ENCODE measurements at places on chromosomes 7 and 10.

DNA sequence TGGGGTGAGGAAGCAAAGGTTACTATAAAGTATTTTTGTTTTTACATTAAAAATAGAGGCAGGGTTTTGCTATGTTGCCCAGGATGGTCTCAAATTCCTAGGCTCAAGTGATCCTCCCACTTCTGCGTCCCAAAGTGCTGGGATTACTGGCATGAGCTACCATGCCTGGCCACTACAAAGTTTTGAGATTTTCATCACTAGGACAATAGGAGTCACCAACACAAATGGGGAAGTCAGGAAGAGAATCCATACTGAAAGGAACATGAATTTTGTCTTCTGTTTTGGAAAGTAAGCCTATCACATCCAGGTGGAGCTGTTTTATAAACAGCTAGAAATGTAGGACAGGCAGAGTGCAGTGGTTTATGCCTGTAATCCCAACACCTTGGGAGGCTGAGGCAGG, 20.0 kb upstream of the CAPZA2 start:
- ATAC-seq: no peak

DNA sequence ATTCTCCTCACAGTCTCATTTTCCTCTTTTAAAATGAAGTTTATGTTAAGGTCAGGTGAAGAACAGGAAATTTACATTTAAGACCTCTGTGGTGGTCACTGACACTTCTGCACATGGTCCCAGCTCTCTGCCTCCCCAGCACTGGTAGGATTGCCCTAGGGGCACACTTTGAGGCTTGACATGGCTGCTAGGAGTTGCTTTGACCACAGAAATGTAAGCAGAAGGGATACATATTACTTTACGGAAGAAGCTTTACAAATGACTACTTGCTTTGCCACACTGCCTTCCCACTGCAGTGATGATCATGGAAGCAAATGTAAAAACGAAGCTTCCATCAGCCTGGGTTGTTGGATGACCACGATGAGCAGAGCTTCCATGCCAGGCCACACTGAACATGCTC, 53.1 kb upstream of the RSU1 start:
- ATAC-seq: no peak

DNA sequence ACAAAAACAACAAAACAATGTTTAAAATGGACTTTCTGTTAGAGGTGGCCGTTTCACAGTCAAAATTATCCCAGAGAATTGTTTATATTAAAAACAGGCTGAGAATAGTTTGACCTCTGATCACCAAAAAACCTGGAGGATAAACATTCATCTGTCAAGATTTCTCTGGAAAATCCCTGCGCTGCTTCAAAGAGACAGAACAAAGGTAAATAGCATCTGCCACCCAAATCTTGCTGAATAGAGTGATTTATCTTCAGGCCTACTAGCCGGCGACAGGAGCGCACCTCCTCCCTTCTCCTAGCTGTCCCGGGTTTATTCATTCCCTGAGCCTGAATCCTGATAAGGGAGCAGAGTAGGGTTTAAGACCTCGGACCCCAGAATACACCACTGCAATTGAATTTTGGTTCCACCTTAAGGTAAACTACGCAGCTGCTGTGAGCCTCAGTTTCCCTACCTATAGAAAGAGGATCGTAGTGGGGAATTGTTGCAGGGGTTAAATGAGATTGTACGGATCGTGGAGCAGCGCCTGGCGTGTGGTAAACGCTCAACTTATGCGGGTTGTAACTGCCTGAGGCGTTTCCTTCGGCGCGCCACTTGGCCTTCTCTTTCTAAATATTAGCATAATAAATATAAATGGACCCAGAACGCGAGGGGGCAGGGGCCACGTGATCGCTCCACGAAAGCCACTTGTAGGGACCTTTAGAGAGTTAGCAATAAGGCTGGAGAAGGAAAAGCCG, 498 bp upstream of the ST7 start:
- ATAC-seq: peak; percentile 37

DNA sequence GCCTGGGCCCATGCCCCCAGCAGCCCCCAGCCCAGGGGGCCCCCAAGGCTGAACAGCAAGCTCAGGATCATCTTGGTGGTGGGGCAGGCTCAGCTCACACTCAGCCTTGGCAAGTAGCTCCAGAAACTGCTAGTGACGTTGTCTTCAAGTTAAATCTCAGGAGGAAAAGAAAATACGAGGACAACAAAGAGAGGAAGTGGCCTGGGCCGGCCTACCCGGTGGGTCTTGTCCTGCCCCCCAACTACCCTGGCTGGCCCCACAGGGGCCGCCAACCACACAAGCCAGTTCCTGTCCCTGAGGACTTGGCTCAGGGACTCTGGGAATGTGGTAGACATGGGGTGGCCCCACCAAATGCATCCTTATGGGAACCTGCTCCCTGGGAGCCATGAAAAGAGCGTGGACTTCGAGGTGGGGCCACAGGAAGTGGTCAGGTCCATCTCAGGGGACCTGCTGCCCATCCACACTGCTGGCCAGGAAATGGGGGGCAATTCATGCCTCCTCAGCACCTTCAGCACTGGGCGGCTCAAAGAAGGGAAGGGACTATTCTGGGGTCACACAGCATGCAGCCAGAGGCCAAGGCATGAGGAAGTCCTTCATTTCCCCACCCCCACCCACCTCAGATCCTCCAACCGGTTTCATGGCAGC, at the start of gene MMRN2:
Gene MMRN2 (minus strand): TSS at position 145 of the 645 bp plus-strand sequence. CDS start 74 bp downstream, at position 71.
- ATAC-seq: no peak

- ATAC-seq: no peak
Observed at GRCh38 chr7:127803626-127804025, 151.6 kb downstream of the SND1 start.

DNA sequence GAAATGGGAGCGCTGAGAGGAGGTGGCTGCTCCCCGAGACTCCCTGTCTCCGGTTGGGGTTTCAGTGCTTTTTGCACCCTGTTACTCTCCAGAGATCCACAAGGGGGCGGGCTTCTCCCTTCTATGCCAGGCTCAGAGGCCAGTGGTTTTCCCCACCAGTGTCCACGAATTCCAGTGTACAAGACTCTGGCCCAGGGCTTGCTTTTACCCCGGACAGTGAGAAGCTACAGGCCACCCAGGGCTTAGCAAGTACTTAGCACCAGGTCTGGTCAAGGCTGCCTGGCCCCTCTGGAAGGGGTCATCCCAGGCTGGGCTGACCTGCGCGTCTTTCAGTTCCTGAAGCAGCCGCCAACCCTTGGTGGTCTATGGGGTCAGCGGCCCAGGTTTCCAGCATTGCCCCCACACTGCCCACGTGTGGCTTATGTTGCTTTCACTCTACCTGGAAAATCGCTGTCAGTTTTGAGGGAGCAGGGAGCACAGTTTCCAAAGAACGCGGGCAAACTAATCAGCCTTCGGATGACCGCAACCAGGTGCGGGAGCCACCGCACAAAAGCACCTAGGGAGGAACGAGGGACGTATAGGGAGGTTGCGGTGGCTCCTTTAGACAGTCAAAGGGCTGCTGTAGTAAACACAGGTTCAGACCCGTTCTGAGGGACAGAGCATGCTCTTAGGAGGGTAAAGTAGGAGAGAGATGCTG, 6.8 kb downstream of the CYP26A1 start:
- ATAC-seq: peak; percentile 62

DNA sequence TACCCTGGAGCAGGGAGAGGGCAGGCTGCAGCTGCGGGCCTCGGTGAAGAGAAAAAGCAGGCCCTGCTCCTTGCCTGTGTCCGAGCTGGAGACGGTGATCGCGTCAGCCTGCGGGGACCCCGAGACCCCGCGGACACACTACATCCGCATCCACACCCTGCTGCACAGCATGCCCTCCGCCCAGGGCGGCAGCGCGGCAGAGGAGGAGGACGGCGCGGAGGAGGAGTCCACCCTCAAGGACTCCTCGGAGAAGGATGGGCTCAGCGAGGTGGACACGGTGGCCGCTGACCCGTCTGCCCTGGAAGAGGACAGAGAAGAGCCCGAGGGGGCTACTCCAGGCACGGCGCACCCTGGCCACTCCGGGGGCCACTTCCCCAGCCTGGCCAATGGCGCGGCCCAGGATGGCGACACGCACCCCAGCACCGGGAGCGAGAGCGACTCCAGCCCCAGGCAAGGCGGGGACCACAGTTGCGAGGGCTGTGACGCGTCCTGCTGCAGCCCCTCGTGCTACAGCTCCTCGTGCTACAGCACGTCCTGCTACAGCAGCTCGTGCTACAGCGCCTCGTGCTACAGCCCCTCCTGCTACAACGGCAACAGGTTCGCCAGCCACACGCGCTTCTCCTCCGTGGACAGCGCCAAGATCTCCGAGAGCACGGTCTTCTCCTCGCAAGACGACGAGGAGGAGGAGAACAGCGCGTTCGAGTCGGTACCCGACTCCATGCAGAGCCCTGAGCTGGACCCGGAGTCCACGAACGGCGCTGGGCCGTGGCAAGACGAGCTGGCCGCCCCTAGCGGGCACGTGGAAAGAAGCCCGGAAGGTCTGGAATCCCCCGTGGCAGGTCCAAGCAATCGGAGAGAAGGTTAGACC, 138.0 kb upstream of the STK17A start:
- ATAC-seq: peak; percentile 27

- no peak for ATAC-seq
Observed at GRCh38 chr7:139718859-139719258, 58.9 kb downstream of the HIPK2 start.

DNA sequence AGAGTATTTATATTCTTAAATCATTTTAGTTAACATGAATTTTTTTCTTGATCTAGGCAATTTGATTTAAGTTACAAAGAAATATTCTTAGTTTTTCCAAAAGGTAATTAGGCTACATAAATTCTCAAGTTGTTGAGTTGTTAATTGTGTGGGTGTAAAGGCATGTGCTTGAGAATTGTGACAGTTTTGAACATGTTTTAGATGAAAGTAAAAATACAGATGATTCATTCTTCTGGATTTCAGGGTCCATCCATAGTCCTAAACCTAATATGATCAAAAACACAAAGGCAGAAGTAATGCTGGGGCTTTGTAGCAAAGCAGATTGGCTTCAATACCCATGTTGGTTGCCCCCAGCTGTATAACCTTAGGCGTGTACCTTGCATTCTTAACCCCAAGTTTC, 127.9 kb downstream of the CPED1 start:
- ATAC-seq: no peak

GRCh38 chr10:68796605-68797004, 30.7 kb upstream of the STOX1 start:
- no peak for ATAC-seq

GRCh38 chr7:117809958-117810357, 63.3 kb downstream of the CTTNBP2 start:
- ATAC-seq: no peak

GRCh38 chr7:145909991-145910513, 206.5 kb upstream of the CNTNAP2 start:
- peak; percentile 69 for ATAC-seq

DNA sequence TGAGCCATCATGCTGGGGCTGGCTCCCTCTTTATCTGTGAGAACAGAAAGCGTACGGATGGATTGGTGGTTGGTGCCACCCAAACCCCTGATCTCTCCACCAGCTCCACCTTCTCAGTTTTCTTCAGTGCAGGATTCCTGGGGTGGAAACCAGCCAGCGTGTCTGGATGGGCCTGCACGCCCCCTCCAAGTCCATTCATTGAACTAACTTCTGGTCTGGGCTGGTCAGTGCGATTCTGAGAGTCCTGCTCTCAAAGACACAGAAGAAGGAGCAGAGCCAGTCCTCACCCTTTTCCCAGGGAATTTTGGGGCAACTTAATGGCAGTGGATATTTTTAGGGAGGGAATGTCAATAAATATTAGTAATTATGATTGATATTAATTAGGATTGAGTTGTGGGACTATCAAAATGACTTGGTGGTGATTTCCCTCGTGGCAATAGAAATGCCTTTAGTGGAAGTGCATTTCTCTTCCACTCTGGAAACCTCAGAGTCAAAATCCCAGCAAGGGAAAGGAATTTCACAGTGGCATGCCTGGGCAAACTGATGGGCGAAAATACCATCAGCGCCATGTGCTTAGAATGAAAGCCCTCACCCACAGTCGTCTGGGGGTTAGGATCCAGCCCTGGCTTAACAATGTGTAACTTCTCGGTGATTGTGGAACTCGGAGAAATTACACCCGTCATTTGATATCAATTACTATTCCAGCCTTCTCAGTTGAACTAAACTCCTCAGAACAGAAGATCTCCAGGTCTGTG, 69.3 kb upstream of the EEPD1 start:
- no peak for ATAC-seq

- no peak for ATAC-seq
Observed at GRCh38 chr7:128454808-128455542, 703 bp upstream of the HILPDA start.

DNA sequence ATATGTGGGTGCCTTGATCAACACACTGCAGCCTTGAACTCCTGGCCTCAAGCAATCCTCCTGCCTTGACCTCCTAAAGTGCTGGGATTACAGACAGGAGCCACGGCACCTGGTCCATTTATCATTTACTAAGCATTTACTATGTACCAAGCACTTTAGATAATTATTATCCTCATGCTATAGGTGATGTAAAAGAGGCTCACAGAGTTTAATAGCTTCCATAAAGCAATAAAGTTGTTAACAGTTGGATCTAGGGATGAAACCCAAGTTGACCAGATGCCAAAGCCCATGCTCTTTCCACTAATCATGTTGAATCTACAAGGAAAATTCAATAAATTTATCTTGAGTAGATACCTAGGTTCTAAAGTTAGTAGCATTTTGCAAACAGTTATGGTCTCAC, 5.0 kb downstream of the NAPEPLD start:
- ATAC-seq: no peak

DNA sequence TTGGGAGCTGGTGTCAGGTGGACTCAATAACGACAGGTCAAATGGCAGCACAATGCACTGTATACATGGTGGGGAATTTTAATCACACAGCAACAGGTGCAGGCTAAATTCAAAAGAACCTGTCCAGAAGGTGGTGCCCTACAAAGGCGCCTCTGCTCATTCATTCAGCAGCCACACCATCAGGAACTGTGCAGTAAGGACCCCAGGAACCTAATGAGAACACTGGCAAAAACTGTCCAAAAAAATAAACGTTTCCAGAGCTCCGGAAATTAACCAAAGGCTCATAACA, 21.9 kb upstream of the CRYGN start:
- ATAC-seq: no peak

- ATAC-seq: no peak
Observed at GRCh38 chr7:137951700-137952425, 50.0 kb downstream of the CREB3L2 start.

- ATAC-seq: no peak
Observed at GRCh38 chr10:28850784-28851183, 173.5 kb downstream of the BAMBI start.

DNA sequence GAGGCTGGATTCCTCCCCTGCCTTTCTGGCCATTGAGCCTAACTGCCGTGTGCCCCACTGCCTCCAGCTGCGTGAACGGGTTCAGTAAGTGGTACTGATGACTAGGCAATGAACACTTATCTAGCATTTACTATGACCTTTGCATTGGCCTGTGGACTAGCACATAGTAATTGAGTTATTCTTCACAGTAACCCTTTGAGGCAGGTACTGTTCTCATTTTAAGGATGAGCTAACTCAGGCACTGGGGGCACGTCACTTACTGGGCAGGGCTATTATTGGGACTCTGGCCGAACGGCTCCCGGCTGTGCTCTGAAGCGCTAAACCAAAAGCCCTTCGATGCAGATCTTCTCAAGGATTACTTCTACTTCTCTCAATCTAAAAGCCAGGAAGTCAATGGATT, 38.3 kb downstream of the WIPF3 start:
- no peak for ATAC-seq

- ATAC-seq: no peak
Observed at GRCh38 chr10:29104661-29105399, 184.0 kb upstream of the LYZL1 start.
